ENCODE measurements at places on chromosomes 2 and 18.
A peak's percentile ranks its signal among the peaks of the same experiment; 100 is the strongest.

- no peak for ATAC-seq
These were observed 309.7 kb downstream of the OSR1 start for GRCh38 chr2:19048593-19049266.

- no peak for ATAC-seq
These were observed 30.4 kb downstream of the IL18R1 start for GRCh38 chr2:102386004-102386403.

DNA sequence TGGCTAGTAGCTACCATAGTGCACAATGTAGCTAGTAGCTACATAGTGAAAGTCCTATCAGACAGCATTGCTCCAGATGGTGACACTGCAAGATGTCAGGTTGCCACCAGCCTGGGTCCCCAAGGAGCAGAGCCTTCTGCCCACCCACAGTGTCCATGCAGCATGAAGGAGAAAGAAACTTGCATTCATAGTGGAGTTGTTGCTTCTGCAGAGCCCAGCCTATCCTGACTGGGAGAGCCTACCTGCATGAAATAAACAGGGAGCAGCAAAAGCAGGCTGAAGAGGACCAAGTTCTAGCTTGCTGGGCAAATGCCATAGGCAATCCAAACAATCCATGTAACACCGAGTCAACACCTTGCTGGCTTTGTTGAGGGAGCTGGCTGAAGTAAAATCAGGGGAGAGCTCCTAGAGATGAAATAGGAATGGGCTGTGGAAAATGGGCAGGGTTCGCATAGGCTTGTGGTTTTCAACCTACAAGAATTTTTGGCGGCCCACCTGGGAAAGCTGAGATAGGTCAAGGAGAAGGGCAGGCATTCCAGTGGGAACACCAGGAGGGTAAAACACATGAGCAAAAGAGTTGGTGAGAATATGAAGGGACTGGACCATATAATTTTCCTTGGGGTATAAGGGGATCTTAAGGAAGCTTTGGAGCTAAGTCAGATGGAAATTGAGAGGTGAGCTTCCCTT is 195.8 kb downstream of the CYP26B1 start:
- no peak for ATAC-seq

DNA sequence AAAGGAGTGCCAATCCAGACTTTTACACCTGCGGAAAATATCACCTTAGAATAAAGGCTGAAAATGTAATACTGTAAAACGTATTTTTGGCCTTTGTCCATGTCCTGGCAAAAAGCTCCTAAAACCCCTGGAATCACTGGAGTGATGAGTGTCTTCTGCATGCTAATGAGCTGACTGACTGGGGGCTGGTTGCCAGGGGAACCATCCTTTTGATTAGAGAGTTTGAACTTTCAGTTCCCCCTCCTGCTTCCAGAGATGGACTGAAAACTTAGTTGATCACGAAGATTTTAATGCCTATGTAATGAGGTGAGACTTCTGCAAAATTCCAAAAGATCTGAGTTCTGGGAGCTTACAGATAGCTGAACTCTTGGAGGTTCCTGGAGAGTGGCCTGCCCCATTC is 20.5 kb downstream of the PUM2 start:
- no peak for ATAC-seq

DNA sequence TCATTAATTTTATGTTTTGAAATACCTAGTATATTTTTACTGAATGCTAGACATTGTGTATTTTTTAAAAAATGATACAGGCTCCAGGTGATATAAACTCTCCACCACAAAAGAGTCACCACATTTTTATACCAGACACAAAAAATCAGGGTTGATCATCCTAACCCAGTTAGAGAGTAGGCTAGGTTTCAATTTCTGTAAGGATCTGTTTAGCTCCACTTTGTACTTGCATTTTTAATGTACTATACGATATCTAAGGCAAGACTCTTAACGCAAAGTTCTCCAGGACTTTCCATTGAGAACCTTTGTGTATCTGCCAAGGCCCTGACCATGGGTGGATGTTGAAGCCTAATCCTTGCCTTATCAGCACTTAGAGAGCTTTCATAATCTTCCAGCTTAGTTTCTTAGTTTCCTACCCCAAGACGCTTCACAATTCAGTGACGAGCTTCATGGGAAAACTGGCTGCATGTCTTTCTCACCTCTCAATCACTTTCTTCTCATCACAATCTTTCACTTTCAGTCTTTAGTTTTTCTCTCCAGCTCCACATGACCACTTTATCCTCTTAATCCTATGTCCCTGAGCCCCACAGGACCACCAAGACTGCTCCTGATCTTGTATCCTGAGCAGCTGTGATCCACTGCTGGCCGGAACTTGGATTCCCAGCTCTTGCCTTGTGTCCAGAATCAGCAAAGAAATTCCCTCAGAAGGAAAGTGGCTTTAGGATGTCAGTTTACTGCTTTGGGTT is 635.8 kb downstream of the RNF144A start:
- ATAC-seq: no peak

DNA sequence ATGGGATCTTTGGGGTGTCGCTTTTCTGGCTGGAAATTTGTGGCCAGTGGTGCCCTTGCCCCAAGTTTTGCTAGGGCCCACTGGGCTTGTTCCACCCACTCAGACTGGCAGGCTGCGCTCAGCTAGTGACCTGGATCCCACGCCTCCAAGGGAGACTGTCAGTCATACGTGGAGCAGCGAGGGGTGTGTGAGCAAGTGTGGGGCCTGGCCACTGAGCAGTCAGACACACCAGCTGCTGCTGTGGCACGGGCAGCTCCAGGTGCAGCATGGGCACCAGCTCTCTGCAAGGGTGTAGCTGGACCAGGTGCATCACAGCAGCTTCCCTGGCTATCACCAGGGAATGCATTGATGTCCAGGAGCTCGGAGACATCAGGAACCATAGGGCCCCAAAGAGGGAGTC is 327.0 kb downstream of the NR4A2 start:
- ATAC-seq: no peak

GRCh38 chr2:78417355-78417754 is 608.1 kb upstream of the REG3G start:
- no peak for ATAC-seq

- ATAC-seq: no peak
These were observed 9.8 kb upstream of the ZNF512 start for GRCh38 chr2:27572998-27573429.

- no peak for ATAC-seq
These were observed 374.7 kb downstream of the TRIB2 start for GRCh38 chr2:13091455-13091854.

DNA sequence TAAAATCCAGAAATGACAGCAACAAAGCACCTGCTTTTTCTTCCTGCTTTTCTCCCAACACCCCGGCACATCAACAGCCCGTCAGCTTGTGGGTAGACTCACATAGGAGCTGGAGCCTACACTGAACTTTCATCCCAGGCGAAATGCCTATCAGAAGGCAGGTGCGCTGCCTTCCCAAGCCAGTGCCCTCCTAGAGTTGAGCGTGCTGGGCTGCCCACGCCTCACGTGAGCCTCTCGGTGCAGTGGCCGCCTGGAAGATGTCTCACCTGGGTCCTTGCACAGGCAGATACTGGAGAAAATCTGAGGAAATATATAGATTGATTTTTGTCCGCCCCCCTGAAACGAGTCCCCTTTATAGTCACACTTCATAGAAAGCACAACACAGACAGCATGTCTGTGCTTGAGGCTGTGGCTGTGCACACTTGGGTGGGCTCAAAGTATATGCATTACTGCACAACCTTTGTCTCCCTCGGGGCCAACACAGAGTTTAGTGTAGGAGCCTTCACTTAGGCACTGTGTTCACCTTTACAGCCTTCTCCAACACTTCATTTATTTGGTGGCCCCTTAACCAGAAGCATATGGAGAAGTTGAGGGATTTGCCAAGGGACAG is 112.5 kb downstream of the SMAD7 start:
- no peak for ATAC-seq

DNA sequence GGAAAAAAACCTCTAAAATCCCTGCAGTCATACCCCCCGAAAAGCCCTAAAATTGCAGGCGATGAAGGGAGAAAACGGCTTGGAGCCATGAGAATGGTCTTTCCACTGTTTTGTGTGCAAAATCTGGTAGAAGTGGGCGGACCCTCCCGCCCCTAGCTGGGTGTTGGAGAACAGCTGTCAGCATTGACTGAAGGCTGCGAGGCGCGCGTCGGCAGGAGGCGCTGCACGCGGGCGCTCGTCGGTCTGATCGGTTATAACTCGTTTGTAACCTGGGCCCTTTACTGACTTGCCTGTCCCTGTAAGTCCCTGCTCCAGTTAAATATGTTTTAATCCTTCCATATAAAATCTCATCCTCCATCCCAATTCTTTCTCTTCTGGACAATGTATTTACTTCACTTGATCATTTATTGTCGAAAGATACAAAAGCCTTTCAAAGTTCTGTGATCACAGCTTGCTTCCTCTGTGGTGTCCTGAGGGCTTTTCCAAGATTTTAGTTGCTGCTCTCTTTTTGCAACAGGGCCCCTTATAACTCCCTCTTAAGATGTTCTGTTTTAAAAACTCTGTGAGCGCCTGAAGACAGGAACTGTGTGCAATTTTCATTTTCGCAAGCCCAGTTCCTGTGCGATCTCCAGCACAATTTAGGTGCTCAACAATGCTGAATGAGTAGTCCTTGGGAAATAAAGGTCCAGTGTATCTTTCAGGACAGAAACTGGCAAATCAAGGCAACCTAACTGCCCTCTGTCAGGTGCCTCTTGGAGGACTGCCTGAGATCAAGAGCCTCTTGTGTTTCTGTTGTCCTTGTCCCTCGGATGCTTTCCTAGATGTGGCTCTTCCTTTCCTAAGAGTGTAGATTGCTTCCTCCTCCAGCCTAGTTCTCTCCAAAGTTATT is 918 bp upstream of the HNRNPLL start:
- peak; percentile 81 for ATAC-seq

DNA sequence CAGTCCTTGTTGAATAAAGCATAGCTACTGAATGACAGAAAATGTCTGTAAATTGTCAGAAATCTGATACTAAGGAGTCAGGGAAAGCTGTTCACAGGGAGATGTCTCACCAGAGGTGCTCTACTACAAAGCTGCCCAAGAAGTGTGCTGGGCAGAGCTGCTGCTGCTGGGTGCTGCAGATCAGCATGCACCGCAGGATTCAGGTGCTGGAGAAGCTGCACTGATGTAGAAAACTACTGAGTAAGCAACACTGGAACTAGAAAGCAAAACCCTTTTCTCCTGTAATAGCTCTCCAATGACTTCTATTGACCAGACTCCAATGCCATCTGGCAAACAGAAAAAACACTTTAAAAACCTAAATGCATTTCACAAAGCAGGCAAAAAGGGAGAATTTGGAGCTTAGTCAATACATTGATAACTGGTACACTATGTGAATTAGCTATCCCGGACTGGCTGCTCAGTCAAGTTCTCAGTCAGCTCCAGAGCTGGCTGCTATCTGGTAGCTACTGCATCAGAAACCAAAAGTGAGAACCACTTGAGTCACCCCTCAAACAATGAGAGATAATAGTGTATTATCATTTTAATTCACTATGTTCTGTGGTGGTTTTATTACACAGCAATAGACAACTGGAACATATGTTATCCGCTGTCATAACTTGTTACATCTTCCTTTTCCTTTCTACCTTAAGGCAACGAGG is 493.1 kb downstream of the CPS1 start:
- ATAC-seq: no peak

DNA sequence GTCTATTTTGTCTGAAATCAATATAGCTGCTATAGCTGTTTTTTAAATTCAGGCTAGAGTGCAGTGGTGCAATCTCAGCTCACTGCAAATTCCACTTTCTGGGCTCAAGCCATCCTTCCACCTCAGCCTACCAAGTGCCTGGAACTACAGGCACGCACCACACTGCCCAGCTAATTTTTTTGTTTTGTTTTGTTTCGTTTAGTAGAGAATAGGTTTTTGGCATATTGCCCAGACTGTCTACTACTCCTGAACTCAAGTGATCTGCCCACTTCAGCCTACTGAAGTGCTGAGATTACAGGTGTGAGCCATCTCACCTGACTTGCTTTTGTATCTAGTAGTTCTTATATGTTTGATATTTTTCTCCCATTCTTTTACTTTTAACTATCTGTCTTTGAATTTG is 259.7 kb downstream of the CDH19 start:
- ATAC-seq: no peak

DNA sequence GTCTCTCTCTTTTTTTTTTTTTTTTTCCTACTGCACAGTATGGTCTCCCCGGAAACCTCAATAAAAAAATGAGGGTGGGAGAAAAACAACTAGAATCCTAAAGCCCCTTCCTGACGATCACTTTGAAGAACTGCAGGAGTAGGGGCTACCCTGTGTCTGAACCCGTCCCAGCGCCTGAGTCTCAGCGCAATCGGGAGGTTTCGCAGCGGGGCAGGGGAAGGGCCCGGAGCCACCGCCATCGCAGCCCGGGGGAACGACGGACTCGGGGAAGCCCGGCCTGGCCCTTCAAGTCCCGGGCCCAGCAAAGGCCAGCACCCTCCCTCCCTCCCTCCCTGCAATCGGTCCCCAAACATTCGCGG is 411 bp downstream of the NARS1 start:
- peak; percentile 62 for ATAC-seq

GRCh38 chr2:55399815-55400214 is 19.8 kb downstream of the CCDC88A start:
- peak; percentile 80 for ATAC-seq

DNA sequence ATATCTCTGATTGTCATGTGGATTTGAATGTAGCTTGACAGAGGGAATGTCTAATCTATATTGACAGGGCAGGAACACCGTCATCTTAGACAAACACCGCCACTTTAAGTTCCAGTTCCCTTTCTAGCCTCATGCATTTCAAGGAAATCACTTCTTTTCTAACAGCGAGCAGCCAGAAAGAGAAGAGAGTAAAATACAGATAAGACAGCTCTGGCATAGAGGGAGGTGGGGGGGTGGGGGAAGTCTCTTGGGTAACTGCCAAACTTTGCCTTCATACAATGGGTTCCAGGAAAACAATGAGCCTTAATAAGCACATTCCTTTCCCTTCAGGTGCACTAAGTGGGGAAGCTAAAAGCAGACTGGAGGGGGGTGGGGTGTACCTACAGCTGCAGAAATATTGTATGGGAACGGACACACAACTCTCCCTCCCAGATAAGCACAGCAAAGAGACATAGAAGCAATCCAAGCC is 37.2 kb downstream of the CASP10 start:
- no peak for ATAC-seq

- ATAC-seq: no peak
These were observed 60.3 kb upstream of the SCN1A start for GRCh38 chr2:166188084-166188483.

DNA sequence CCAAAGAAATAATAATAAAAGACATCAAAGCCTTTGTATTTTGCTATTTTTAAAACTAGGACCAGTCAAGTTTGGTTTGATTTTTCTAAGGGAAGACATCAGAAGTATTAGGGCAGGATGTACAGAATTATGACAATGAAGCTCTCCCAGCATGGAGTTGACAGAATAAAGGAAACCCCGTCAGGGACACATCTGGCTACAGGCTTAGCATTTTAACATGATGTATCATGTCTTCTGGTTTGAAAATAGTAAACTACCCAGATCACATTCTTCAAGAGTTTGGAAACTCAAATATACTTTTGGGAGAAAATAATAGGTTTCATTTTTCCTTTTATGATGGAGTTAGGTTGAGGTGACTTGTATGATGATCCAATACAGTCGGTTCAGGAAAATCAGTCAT is 552.0 kb upstream of the CDH2 start:
- ATAC-seq: no peak

- no peak for ATAC-seq
These were observed 504.2 kb downstream of the TDRD15 start for GRCh38 chr2:21627938-21628337.

Data from SK-N-SH treated with all-trans-retinoic acid at 6 μM for 48 hours (cell line).